ENCODE measurements at places on chromosomes 7 and 10.
A peak's percentile ranks its signal among the peaks of the same experiment; 100 is the strongest.

- no peak for DNase-seq
Measured at GRCh38 chr10:130894471-130894870, 417.1 kb downstream of the TCERG1L start.

- DNase-seq, result no peak
Measured at GRCh38 chr7:126362746-126363145, 890.0 kb downstream of the GRM8 start.

DNA sequence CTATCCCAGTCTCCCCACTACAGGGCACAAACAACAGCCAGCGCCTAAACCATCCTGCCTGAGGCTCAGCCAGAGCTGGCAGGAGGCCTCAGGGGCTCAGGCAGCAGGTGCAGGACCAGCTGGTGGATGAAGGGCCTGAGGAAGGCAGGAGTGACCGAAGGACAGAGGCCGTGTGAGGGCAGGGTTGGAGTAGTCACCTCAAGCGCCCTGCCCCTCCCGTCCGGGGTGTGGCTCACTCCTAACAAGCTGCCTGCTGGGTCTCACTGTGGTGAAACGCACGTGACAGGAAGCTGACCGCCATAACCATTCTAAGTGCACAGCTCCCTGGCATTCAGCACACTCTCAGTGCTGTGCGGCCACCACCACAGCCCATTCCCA, 281.1 kb downstream of the ELFN1 start:
- no peak for DNase-seq

DNA sequence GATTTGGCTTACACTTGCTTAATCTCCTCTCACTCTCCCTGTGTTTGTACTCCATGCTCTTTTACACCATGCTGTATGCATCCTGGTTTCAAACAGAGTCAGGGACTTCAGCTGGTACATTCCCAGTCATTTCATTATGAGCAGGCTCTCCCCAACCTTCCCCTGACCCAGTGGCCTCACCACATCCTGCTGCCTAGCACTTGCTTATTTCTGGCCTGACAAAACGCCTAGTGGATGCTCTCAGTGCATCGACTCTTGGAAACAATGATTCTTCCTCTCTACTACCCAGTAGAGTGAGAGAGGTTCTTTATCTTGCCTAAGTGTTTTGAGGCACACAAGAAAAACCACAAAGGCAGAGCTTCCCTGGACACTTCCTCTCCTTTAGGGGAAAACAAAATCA, 63.4 kb downstream of the CAV1 start:
- no peak for DNase-seq

DNA sequence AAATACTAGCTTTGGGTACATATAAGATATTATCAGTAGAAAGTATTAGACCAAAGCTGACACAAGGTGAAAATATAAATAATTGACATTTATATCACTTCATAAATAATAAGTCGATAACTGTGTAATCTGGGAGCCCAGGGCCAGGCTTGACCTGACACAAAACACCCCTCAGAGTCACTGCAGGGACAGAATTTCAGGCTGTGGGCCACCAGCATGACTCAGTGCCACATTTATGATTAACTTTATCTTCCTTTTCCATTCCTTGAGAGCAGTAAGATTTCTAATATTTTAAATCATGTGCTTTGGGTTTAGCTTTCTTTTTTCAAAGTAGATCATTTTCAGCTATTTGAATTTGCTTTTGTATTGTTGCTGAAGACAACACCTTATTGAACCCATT, 102.9 kb upstream of the NFE2L3 start:
- DNase-seq, result no peak

- DNase-seq, result no peak
Measured at GRCh38 chr7:137592232-137592896, 248.8 kb upstream of the PTN start.

DNA sequence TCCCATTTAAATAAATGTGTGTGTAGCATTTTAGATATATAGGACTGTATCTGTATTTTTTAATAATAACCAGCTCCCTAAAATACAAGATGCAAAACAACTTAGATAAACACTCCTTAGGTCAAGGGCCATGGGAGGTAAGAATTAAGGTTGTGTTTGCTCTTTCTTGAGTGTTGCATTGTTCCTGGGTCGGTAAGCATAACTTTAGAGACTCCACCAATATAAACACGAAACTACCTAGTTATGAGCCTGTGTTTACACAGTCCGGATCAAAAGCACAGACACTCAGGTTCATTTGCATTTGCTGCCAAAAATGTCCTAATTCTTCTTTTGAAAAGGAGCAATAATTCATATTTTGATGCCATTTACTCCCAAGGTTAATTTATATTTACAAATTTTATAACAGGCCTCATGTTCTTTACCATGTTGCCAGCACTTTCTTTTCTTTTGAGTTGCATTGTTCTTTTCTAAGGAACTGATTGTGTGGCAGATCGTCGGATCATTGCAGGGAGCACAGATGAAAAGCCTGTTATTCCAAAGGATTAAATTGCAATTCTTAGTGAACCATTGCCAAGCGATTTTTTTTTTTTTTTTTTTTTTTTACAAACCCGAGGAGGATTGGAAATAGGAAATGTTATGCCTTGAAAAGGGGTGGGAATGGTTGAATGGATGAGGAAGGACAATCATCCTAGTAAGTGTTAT, 45.8 kb upstream of the GLCCI1 start:
- no peak for DNase-seq

GRCh38 chr7:148242294-148242821, 348.2 kb upstream of the C7orf33 start:
- no peak for DNase-seq

DNA sequence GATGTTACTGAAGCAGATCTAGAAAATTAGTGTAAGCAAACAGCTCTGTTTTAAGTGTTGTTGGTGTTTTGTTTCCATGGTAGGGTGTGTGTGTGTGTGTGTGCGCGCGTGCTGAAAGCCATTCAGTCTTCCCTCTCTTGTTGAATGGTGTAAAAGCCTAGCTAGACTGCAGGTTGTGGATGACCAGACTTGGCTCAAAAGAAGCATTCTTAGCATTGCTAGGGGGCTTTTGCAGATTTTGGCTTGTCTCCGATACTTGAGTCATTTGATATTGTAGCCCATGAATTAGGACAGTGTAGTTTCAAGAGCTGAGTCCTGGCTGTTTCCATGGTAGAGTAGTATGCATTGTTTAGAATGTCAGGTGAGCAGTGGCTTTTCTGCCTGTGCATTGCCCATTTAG, 99.1 kb downstream of the SND1 start:
- DNase-seq, result no peak

- DNase-seq, result no peak
Measured at GRCh38 chr7:25953859-25954258, 198.1 kb upstream of the NFE2L3 start.

DNA sequence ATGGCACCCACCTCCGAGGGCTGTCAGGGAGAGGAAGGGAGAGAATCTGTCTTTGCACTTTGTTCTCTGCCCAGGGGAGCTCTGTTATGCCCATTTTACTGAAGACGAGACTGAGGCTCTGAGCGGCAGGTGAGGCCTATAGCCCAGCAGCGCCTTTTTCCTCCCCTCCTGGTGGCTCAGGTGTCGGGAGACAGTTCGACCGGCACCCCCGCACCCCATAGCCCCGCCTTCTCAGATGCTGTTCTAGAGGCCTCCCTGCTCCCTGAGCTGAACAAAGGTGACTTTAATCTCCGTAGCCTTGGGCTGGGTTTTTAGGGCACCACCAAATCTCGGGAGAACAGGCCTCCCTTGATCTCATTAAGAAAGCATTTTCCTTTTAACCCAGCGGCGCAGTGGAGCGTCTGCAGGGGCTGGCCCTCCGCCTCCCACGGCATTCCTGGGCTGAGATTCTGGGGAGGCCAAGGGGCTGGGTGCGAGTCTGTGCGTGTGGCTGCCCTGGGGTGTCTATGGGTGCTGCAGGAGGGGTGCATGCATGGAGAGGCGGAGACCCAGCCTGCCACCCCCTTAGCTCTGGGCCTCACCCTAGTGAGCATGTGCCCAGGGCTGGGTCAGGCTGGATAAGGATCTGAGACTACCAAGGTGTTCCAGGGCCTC, 3.3 kb downstream of the LFNG start:
- DNase-seq, result no peak

DNA sequence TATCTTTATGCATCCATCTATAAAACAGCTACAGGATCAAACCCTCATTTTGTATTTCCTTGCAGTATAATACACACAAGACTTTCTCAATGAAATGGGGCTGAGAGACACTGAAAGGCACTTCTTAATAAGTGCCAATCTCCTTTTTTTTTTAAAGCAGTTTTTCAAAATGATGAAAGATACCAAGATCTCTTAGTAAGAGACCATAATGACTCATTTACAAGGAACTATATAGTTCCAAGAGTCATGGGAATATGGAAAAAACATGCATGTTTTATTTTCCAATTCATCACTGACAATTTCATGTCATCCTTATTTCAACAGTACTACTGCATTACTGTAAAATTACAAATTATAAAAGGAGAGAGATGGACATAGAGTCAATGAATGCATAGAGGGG, 973.7 kb downstream of the GATA3 start:
- DNase-seq, result no peak

DNA sequence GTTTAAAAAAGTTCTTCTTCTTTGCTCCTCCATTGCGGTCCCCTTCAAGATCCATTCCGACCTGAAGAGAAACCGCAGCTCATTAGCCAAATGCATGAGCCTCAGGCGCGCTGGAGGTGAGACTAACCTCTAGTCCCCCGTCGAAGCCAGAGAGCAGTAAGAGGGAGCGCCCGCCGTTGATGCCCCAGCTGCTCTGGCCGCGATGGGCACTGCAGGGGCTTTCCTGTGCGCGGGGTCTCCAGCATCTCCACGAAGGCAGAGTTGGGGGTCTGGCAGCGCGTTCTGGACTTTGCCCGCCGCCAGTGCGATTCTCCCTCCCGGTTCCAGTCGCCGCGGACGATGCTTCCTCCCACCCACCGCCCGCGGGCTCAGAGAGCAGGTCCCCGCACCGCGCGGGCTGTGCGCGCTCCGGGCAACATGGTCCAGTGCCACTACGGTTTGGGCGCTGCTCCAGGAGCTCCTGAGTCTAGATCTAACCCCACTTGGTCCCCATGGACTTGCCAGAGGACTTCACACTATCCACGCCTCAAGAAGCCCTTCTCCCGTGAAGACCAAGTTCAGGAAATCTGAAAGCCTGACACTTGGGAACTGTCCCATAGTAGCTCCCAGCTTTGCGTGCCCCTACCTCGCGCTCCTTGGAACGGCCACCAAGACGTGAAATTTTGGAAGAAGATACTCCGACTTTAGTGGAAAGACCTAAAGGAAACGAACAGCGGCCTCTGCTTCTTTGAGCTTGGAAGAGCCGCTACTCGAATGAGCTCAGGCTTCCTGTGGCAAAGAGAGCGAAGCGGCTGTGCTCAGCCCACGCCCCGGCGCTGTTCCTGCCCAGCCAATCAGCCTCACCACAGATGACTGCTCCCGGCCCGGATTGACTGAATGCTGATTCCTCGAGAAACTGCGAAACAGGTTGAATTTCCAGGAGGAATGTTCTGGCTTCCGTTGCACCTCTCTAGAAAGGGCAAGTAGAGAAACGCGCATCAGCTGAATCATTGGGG, at the start of gene ABCB1:
Gene ABCB1, minus strand, starts transcription at position 755 of the 995 bp plus-strand sequence. Its CDS starts 700 bp downstream, at position 55.
- peak; percentile 13 for DNase-seq

DNA sequence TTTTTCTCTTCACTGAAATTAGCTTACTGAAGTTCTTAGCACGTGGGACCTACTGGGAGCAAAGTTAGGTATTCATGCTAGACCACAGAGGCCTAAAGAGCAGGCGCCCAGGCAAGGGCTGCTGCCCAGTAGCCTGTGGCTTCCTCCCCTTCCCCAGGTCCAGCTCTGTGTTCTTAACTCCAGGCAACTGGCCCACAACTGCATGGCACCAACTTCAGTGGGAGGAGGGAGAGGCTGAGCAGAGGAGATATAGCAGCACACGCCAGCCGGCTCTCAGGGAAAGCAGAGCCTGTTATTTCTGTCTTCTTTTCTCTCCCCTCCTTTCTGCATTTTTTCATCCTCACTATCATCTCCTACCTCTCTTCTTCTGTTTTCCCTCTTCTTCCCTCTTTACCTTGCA, 67.4 kb downstream of the PCGF5 start:
- DNase-seq, result no peak

GRCh38 chr10:93871671-93872204, 22.0 kb upstream of the SLC35G1 start:
- no peak for DNase-seq

- no peak for DNase-seq
Measured at GRCh38 chr7:105068886-105069285, 54.9 kb downstream of the KMT2E start.

DNA sequence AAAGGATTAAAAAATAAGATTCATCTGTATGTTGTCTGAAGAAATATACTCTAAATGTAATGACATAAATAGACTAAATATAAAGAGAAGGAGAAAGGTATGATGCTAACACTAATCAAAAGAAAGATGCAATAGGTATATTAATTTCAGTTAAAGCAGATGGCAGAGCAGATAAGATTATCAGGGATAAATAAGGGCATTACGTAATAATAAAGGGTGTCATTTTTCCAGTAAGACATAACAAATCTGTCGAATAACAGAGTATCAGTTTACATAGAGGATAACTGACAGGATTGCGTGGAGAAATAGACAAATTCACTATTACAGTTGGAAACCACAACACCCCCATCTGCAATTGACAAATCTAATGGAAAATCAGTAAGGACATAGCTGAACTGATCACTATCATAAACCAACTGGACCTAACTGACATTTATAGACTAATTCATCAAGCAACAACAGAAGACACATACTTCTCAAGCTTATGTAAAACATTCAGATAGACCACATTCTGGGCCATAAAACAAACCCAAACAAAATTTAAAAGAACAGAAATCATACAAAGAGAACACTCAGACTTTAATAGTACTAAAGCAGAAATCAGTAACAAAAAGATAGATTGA, 384.1 kb upstream of the COBL start:
- DNase-seq, result no peak

DNA sequence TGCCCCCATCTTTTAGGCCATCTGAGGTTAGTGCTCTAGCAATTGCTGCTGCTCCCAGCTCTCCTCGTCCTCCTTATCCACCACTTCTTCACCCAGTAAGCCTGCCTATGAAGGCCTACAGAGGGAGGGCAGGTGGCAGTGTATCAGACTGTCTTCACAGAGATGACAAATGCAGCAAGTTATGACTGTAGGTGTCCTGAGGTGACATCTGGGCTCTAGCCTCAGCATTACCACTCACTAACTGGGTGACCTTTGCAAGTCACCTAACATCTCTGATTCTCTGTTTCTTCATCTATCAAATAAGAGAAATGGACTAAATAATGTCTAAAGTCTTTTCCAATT, 151.6 kb downstream of the NOC3L start:
- no peak for DNase-seq

DNA sequence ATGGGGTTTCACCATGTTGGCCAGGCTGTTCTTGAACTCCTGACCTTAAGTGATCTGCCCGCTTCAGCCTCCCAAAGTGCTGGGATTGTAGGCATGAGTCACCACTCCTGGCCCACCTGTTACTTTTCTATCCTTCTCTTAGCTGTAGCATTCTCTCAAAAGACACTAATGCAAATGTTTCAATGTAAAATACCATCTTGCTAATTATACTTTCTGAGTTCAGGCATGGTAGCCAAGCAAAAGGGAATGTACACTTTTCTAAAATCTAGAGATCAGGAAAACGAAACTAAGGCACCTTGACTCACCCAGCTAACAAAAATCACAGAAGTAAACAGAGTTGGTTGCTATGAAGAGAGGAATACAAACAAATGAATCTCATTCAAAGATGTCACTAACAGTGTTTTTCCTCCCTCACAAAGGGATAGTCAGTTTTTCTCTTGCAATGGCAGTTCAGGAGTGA, 401.0 kb upstream of the NRP1 start:
- DNase-seq, result no peak
